Left ventricle myocardium inferior (tissue), 1 donor: ENCODE measurements at places on chromosomes 4 and X.

- DNase-seq = no peak
Measured at GRCh38 chrX:48575642-48576041, 1.4 kb downstream of the RBM3 start.

DNA sequence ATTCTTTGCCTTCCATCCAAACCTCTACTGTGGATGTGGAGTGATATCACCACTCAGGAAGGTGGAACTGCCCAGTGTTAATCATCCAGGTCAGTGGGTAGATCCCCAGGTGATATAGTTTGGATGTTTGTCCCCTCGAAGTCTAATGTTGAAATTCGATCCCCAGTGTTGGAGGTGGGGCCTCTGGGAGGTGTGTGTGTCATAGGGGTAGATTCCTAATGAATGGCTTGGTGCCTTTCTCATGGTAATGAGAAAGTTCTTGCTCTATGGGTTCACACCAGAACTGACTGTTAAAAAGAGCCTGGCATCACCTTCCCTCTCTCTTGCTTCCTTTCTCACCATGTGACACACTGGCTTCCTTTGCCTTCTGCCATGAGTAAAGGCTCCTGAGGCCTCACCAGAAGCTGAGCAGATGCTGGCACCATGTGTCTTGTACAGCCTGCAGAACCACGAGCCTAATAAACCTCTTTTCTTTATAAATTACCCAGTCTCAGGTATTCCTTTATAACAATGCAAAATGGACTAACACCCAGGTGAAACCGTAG is 6.8 kb upstream of the SOWAHB start:
- DNase-seq = no peak

GRCh38 chrX:65642914-65643491 is 24.5 kb upstream of the MSN start:
- no peak for DNase-seq

GRCh38 chr4:154692304-154692818 is 51.4 kb upstream of the LRAT start:
- no peak for DNase-seq

- DNase-seq = no peak
Measured at GRCh38 chr4:141121768-141122454, 11.4 kb downstream of the RNF150 start.
